ENCODE measurements at places on chromosomes 5 and 9.

DNA sequence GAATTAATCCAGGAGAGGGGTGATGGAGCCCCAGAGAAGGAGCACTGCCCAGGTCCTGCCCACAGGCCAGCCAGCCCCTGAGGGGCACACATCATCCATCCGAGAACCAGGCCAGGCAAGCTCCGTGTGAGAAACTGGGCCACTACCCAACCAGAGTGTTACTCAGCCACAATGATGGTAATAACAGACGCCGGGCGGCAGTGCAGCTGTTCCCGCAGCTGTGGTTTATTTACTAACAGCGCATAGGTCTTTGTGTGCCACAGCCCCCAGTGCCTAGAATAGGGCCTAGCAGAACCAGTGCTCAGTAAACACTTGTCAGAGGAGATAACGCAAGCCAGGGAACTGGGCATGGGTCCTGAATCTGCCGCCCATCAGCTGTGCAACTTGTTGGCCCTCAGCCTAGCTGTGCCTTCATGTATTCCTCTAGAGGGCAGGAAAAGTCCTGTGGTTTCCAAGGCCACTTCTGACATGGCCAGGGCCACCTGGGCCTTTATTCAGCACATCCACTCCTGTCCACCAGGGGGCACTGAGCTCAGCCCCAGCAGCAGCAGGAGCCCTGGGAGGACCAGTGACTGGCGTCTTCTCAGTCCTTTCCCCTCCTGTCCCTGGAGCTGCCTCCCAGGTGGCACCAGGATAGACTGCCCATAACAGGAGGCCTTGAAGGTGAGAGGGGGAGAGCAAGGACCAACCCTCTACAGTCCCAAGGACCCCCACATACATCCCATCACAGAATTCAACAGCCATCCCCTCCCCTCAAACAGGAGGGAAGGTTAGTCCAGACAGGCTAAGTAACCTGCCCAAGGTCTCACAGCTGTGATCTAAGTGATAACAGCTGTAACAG, 2.1 kb downstream of the MXD3 start:
- DNase-seq, result peak; percentile 65

GRCh38 chr5:119390404-119390803, 34.6 kb downstream of the TNFAIP8 start:
- no peak for DNase-seq

- DNase-seq, result peak; percentile 96
Measured at GRCh38 chr5:168472329-168472728, 13.9 kb upstream of the RARS1 start.

GRCh38 chr5:1293416-1294205, 1.3 kb downstream of the TERT start:
- DNase-seq, result no peak

All from IMR-90 (cell line).